Dorsolateral prefrontal cortex (tissue), 122 donors: ENCODE measurements at places on chromosomes 1 and 21. TPM values are rescaled to one million over a fixed set of nuclear protein-coding genes. Genes with fewer than 3 reads are reported as not detected.

The NUP133 gene
- total RNA-seq, result 47.4 TPM

The FMN2 gene
- total RNA-seq, result 190 TPM

The CLEC20A gene
- total RNA-seq, result not detected

The LAMC2 gene
- total RNA-seq, result not detected

The ANGPTL3 gene
- not detected for total RNA-seq

The IGSF21 gene
- total RNA-seq, result 67.3 TPM

The RPE65 gene
- 0.21 TPM for total RNA-seq

The IRF6 gene
- 1.8 TPM for total RNA-seq

The NFASC gene
- 441 TPM for total RNA-seq

The APOBEC4 gene
- not detected for total RNA-seq

The CD34 gene
- total RNA-seq, result 10.5 TPM

The DCST1 gene
- not detected for total RNA-seq

The C4BPA gene
- not detected for total RNA-seq

The FMO3 gene
- total RNA-seq, result 0.70 TPM

The PLA2G2D gene
- total RNA-seq, result not detected

The SLC1A7 gene
- 1.5 TPM for total RNA-seq

The VSIG8 gene
- total RNA-seq, result 0.68 TPM

The LEMD1 gene
- total RNA-seq, result 2.5 TPM

The AMY1C gene
- not detected for total RNA-seq

The NOTCH2 gene
- 80.0 TPM for total RNA-seq

The USP21 gene
- 37.8 TPM for total RNA-seq

The SLC45A3 gene
- total RNA-seq, result 10.3 TPM

The TMCO1 gene
- 55.3 TPM for total RNA-seq

The KRTAP12-3 gene
- not detected for total RNA-seq

The LAX1 gene
- not detected for total RNA-seq

The PADI1 gene
- not detected for total RNA-seq

The GUCA2A gene
- total RNA-seq, result not detected
